ENCODE measurements at places on chromosomes 13 and 19.
A peak's percentile ranks its signal among the peaks of the same experiment; 100 is the strongest.

GRCh38 chr19:41541990-41542584 lies 33.9 kb upstream of the CEACAM21 start:
- DNase-seq = peak; percentile 58

- DNase-seq = no peak
Measured at GRCh38 chr13:94093652-94094315, 385.7 kb downstream of the DCT start.

GRCh38 chr13:97849305-97849704 lies 104.2 kb upstream of the IPO5 start:
- DNase-seq = no peak

DNA sequence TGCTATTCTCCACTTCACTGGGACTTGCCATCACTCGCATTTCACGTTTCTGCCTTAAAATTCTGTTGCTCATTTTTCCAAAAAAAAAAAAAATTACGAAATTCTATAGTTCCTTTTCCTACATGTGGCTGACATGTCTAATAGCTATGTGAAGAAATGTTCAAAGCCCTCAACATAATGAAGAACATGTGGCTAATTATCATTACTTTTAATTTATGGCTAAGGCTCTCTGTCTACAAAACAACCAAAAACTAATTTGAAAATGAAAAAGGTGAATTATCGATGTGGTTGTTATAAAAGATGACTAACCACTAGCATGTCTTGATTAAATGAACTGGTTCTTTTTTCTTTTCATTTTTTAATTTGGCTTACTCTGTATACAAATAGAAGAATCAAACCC lies 940.0 kb downstream of the EFNB2 start:
- no peak for DNase-seq

DNA sequence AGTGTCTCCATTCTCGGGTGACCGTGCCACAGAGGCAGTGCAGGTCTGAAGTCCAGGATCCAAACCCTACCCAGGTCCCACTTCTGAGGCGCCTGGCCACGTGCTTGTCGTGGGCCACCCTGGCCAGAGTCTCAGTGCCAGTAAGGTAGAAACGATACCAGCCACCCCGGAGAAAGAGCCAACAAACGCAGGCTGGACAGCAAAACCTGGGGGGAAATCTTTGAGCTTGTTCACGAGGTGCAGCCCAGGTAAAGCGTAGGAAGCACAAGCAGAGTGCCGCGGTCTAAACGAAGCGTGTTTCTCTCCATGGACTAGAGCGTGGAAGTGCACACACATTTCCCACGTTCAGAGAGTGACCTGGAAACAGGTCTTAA lies 95.6 kb downstream of the ATP11A start:
- DNase-seq = no peak

GRCh38 chr13:98429977-98430736 lies 146.8 kb downstream of the STK24 start:
- no peak for DNase-seq

Data from stimulated activated CD4-positive, alpha-beta T cell treated with anti-CD3 and anti-CD28 coated beads, Interleukin-15, amount 100 ng/mL, for 1 hour (primary cell).